ENCODE measurements at places on chromosomes 7 and 10.

- peaks cover 10% of the 10 kb centered on the region for H3K36me3 ChIP-seq
- no peaks in the 10 kb centered on the region for H3K27me3 ChIP-seq
- H3K4me1 ChIP-seq = no peaks in the 10 kb centered on the region
- H3K27ac ChIP-seq = no peak overlapping the region
- no peak overlapping the region for H3K4me3 ChIP-seq
These were observed 19.6 kb downstream of the PLCE1 start for GRCh38 chr10:94013331-94013760.

GRCh38 chr7:133398506-133398905, 145.6 kb downstream of the EXOC4 start:
- H3K27me3 ChIP-seq = no peaks in the 10 kb centered on the region
- no peak overlapping the region for H3K27ac ChIP-seq
- no peaks in the 10 kb centered on the region for H3K36me3 ChIP-seq
- no peak for DNase-seq

DNA sequence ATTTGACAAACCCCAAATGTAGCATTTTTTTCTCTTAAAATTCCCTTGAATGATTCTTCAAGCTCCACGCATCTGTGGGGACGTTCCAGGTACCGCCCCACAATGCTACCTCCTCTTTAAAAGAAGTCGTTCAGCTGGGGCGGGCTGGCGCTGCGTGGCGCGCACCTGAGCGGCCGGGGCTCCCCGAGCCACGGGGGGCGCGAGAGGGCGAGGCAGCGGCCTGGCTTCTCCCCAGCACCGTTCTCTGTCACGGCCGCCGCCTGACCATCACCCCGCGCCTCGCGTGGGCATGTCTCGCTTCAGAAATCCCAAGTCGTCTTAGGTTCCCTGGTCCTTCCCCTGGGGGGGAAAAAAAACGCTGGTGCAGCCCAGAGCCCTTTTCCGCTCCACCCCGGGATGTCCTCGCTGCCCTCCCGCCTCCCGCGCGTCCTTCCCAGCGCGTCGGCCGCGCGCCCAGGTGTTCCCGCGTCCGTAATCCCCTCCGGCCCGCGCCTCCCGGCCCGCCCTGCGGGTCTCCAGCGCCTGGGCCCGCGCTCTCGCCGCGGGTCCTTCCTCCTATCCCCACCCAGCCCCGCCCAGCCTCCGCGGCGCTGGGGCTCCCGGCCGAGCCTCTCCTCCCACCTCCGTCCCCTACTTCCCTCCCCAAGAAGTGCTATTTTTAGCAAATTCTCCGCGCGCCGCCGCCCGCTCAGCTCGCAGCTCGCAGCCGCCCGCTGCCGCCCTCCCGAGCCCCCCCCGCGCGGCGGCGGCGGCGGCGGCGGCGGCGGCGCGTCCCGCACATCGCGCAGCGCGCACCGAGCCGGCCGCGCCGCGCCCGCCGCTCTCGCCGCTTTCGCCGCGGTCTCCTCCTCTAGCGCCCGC, 58.7 kb upstream of the PRPS1L1 start:
- peak; percentile 12 for DNase-seq
- peak overlapping the region; percentile 86 for H3K4me3 ChIP-seq
- H3K4me1 ChIP-seq = peaks cover 15% of the 10 kb centered on the region
- no peak overlapping the region for H3K27ac ChIP-seq
- H3K27me3 ChIP-seq = peaks cover 61% of the 10 kb centered on the region

DNA sequence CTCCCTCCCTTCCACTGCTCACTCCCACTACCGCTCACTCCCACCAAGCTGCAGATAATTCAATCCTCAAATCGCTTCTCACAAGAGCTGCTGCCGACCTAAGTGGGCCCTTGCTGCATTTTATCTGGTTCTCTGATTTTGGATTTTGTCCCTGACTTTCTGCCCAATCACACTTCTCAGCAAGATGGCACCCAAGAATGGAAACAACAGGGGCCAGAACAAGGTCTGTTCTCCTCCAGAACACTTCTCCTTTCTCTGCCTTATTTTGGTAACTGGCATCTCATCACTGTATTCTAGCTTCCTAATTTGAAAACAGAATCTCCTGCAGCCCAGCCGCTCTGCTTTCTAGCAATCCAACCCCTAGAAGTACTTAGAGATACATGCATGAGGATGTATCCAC, 172.8 kb downstream of the GRID1 start:
- DNase-seq = no peak
- peaks cover 11% of the 10 kb centered on the region for H3K27me3 ChIP-seq
- no peaks in the 10 kb centered on the region for H3K36me3 ChIP-seq
- H3K4me3 ChIP-seq = no peak overlapping the region
- no peaks in the 10 kb centered on the region for H3K4me1 ChIP-seq

DNA sequence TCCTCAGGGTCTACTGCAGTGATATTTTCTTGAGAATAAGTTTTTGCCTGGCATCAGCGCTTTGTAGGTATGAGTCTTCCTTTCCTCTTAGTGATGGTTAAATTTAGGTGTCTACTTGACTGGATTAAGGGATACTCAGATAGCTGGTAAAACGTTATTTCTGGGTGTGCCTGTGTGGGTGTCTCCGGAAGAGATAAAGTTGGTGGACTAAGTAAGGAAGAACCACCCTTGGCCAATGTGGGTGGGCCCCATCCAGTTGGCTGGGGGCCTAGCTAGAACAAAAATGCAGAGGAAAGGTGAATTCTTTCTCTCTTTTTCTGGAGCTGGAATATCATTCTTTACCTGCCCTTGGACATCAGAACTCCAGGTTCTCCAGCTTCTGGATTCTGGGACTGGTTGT, 138.8 kb downstream of the ADCYAP1R1 start:
- H3K27ac ChIP-seq = no peak overlapping the region
- H3K4me1 ChIP-seq = peaks cover 11% of the 10 kb centered on the region
- H3K4me3 ChIP-seq = no peak overlapping the region
- DNase-seq = no peak
- H3K36me3 ChIP-seq = peaks cover 3% of the 10 kb centered on the region

DNA sequence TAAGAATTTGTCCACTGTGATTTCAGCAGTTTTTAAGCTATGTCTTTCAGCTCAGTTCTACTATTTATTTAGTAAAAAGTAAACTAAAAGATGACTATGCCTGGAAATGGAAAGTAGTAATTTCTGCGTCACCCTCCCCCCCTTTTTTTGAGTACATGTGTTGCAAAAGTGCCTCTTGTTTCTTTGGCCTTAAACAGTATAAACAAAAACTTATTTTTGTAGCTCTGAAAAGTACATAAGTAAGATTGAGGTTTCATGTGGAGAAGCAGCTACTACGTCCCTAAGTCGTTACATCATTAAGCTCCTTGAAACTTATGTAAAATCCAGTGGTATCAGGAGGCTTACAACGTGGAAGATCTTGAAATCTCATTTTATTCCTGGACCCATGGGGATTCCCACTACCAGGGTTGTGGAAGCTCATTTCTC, 46.3 kb upstream of the HBP1 start:
- no peaks in the 10 kb centered on the region for H3K27me3 ChIP-seq
- no peak overlapping the region for H3K27ac ChIP-seq
- H3K36me3 ChIP-seq = no peaks in the 10 kb centered on the region

DNA sequence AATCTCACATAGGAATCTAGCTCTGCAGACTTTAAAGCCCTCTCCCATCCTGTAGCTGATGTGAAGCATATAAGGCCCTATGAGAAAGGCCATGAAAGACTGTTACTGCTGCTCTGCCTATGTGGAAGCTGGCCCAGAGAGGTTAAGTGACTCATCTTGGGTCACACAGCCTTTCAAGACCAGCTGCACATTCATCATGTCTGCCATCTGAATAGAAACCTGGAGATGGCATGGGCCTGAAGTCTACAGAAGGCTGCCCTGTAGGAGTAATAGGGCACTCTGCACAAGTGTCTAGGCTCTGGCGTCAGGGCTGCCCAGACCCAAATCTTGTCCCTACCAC, 59.4 kb upstream of the COL13A1 start:
- H3K36me3 ChIP-seq = no peaks in the 10 kb centered on the region
- no peak overlapping the region for H3K4me3 ChIP-seq
- no peak for DNase-seq
- H3K27me3 ChIP-seq = no peaks in the 10 kb centered on the region

- H3K36me3 ChIP-seq = no peaks in the 10 kb centered on the region
- no peaks in the 10 kb centered on the region for H3K27me3 ChIP-seq
- no peak for DNase-seq
- H3K4me1 ChIP-seq = peaks cover 8% of the 10 kb centered on the region
- H3K27ac ChIP-seq = no peak overlapping the region
These were observed 58.6 kb downstream of the PROSER2 start for GRCh38 chr10:11881477-11882417.

- DNase-seq = no peak
- H3K36me3 ChIP-seq = no peaks in the 10 kb centered on the region
- no peaks in the 10 kb centered on the region for H3K4me1 ChIP-seq
- peaks cover 6% of the 10 kb centered on the region for H3K27me3 ChIP-seq
These were observed 31.4 kb downstream of the FEZF1 start for GRCh38 chr7:122273117-122273516.

- DNase-seq = no peak
- H3K27ac ChIP-seq = no peak overlapping the region
- peaks cover 38% of the 10 kb centered on the region for H3K27me3 ChIP-seq
- peaks cover 27% of the 10 kb centered on the region for H3K4me1 ChIP-seq
- H3K36me3 ChIP-seq = peaks cover 18% of the 10 kb centered on the region
- H3K4me3 ChIP-seq = no peak overlapping the region
These were observed 3.9 kb upstream of the PHYHIPL start for GRCh38 chr10:59172567-59172966.

DNA sequence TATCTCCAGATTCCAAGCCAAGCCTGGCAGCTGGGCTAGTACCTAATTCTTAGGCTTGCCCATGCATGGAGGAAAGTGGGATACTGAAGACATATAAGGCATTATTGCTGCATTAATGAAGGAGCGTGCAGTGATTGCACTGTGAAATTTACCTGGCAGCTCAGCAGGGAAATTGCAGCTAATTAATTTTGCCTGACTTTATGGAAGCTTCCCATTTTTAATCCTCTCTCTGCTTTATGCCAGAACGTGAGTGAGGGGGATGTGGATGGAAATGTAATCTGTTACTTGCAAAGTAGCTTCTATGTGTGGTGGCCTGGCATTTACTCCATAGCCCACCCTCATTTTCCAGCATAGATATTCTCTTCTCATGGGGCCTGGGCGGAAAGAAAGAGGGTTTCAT, 134.9 kb downstream of the SH2D4B start:
- peaks cover 5% of the 10 kb centered on the region for H3K36me3 ChIP-seq
- H3K27ac ChIP-seq = no peak overlapping the region
- peaks cover 6% of the 10 kb centered on the region for H3K27me3 ChIP-seq
- no peak for DNase-seq
- H3K4me3 ChIP-seq = no peak overlapping the region
- no peaks in the 10 kb centered on the region for H3K4me1 ChIP-seq

GRCh38 chr7:65475040-65475726, 101.5 kb downstream of the ZNF92 start:
- H3K4me1 ChIP-seq = peaks cover 8% of the 10 kb centered on the region
- no peak for DNase-seq
- H3K27me3 ChIP-seq = peaks cover 26% of the 10 kb centered on the region
- peaks cover 3% of the 10 kb centered on the region for H3K36me3 ChIP-seq
- H3K4me3 ChIP-seq = no peak overlapping the region

DNA sequence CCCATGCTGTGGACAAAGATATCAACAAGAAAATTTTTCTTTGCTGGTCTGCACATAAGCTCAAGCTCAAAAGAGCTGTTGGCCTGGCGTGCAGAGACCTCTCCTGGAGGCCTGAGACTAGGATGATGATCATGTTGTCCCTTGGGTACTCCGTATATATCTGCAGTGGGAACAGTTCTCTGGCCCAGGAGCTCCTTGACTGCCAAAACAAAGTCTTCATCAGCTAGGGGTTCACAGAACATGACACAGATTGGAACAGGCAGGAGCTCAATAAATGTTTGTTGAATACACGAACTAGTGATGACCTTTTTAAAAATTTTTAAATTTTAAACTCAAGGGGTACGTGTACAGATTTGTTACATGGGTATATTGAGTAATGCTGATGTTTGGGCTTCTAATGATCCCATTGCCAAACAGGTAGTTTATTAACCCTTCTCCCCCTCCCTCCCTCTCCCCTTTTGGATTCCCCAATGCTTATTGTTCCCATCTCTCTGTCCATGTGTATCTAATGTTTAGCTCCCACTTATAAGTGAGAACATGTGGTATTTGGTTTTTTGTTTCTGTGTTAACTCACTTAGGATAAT, 49.1 kb downstream of the ZNF783 start:
- H3K27ac ChIP-seq = no peak overlapping the region
- DNase-seq = no peak
- H3K36me3 ChIP-seq = no peaks in the 10 kb centered on the region
- H3K27me3 ChIP-seq = peaks cover 23% of the 10 kb centered on the region
- no peak overlapping the region for H3K4me3 ChIP-seq
- no peaks in the 10 kb centered on the region for H3K4me1 ChIP-seq

GRCh38 chr7:34457329-34457728, 200.7 kb upstream of the NPSR1 start:
- no peaks in the 10 kb centered on the region for H3K4me1 ChIP-seq
- no peaks in the 10 kb centered on the region for H3K27me3 ChIP-seq
- no peak for DNase-seq
- no peak overlapping the region for H3K27ac ChIP-seq

- H3K4me3 ChIP-seq = no peak overlapping the region
- no peaks in the 10 kb centered on the region for H3K4me1 ChIP-seq
These were observed 398.5 kb downstream of the PCDH15 start for GRCh38 chr10:54402576-54402975.

DNA sequence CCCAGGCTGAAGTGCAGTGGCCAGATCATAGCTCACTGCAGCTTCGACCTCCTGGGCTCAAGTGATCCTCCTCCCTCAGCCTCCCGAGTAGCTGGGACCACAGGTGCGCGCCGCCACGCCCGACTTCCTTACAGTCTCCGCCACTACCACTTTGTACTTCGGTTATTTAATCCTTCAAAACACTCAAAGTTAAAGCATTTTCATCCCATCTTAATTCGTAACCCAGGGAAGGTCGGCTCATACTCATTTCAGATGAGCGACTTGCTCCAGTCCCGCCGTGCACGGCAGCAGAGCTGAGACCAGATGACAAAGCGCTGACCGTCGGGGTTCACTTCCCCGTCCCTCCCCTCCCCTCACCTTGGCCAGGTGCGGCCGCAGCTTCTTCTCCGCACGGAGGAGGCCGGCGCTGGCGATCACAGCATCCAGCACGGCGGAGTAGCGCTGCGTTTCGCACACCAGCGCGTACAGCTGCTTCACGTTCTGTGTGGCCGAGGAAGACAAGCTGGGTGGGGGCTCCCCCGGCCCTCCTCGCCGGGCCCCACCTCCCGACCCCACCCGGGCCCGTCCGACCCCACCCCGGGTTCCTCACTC, 457 bp downstream of the NSUN5 start:
- H3K27me3 ChIP-seq = no peaks in the 10 kb centered on the region
- H3K4me1 ChIP-seq = peaks cover 31% of the 10 kb centered on the region
- no peak for DNase-seq
- H3K36me3 ChIP-seq = peaks cover 4% of the 10 kb centered on the region

DNA sequence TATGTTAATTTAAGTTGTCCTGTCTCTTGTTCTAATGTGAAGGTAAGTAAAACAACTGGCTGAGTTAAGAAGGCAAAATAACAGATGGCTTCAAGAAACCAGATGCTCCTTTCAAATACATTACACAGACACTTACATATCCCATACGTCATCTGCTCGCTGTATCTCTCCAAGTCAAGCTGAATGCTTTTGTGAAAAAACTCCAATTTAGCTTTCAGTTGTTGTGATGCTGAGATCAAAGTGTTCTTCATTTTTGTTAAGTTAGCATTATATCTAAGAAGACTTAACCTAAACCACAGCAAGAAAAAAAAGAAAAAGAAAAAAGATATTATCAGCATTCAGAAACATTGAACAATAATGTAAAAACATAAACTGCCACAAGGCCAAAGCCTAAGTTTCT, 18.5 kb upstream of the ERLIN1 start:
- no peak overlapping the region for H3K27ac ChIP-seq
- no peaks in the 10 kb centered on the region for H3K4me1 ChIP-seq

Data from neural crest cell (in vitro differentiated cells).